Osteocyte (in vitro differentiated cells): ENCODE measurements at places on chromosomes 1 and 21.

GRCh38 chr1:165960136-165960535 is 132.7 kb downstream of the UCK2 start:
- no peak for DNase-seq
- H3K4me1 ChIP-seq, result no peaks in the 10 kb centered on the region
- H3K27ac ChIP-seq, result no peak overlapping the region
- no peak overlapping the region for H3K4me3 ChIP-seq
- H3K36me3 ChIP-seq, result no peaks in the 10 kb centered on the region

DNA sequence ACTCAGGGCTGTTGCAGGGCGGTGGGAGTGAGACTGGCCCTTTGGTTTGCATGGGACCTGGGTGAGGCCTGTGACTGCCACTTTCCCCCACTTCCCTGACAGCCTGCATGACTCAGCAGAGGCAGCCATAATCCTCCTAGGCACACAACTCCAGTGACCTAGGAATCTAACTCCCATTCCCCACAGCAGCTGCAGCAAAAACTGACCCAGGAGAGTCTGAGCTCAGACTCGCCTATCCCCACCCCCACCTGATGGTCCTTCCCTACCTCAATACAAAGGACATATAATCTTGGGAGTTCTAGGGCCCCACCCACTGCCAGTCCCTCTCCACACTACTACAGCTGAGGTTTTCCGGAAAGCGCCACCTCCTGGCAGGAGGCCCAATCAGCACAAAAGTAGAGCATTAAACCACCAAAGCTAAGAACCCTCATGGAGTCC is 26.7 kb downstream of the NDC1 start:
- H3K27ac ChIP-seq, result no peak overlapping the region
- H3K4me1 ChIP-seq, result peaks cover 10% of the 10 kb centered on the region
- DNase-seq, result no peak
- no peak overlapping the region for H3K4me3 ChIP-seq

GRCh38 chr21:38925923-38926322 is 120.2 kb downstream of the ETS2 start:
- H3K4me3 ChIP-seq, result peak overlapping the region; percentile 65
- peak overlapping the region; percentile 93 for H3K27ac ChIP-seq
- no peaks in the 10 kb centered on the region for H3K36me3 ChIP-seq
- H3K27me3 ChIP-seq, result no peaks in the 10 kb centered on the region
- DNase-seq, result no peak

- H3K4me3 ChIP-seq, result no peak overlapping the region
- no peaks in the 10 kb centered on the region for H3K36me3 ChIP-seq
- H3K27ac ChIP-seq, result no peak overlapping the region
- H3K4me1 ChIP-seq, result no peaks in the 10 kb centered on the region
Measured at GRCh38 chr1:239243006-239243405, 143.4 kb upstream of the CHRM3 start.

DNA sequence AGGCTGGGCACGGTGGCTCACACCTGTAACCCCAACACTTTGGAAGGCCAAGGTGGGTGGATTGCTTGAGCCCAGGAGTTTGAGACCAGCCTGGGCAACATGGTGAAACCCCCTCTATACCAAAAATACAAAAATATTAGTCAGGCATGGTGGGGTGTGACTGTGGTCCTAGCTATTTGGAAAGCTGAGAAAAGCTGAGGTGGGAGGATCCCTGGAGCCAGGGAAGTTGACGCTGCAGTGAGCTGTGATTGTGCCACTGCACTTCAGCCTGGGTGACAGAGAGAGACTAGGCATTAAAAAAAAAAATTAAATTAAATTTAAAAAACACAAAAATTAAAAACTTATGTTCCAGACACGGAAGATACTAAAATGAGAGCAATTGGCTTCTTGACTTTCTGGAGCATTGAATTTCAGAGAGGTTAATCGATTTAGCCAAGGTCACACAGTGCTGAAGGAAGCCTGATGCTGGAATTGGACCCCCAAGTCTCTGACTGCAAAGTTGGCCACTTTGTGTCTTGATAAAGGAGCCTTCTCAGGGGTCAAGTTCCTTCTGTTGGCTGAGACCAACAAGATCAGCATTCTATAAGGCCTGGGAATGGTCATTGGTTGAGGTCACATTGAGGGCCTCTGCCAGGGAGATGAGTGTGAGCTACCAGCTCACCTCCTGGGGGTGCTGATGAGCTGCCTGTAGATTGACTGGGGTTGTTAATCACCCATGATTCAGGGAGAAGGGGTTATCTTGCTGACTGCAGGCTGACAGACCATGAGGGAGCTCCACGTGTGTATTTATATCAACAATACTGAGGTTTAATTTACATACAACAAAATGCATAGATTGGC is 54.3 kb downstream of the RPS6KA1 start:
- H3K27ac ChIP-seq, result no peak overlapping the region
- H3K36me3 ChIP-seq, result no peaks in the 10 kb centered on the region
- peaks cover 12% of the 10 kb centered on the region for H3K27me3 ChIP-seq
- no peak overlapping the region for H3K4me3 ChIP-seq
- no peaks in the 10 kb centered on the region for H3K4me1 ChIP-seq
- no peak for DNase-seq

DNA sequence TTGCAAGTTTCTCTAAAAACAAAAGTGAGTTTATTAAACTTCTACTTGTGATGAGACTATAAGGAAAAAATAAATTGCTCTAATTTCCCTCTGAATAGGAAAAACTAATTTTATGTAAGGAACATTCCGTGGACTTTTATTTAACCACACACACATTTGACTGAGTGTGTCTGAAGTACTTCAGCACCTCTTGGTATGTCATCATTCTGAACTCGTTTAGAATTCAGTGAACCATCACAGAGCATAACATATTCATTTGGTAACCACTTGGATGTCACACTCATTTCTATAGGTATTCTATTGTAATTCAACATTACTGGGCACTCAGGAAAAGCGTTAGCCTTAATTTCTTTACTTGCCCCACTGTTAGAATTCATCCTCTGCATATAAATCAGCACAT is 79.1 kb downstream of the RGS21 start:
- no peaks in the 10 kb centered on the region for H3K27me3 ChIP-seq
- DNase-seq, result no peak
- H3K36me3 ChIP-seq, result no peaks in the 10 kb centered on the region
- no peak overlapping the region for H3K27ac ChIP-seq

- H3K4me3 ChIP-seq, result no peak overlapping the region
- no peak for DNase-seq
- H3K27ac ChIP-seq, result no peak overlapping the region
- H3K4me1 ChIP-seq, result peaks cover 6% of the 10 kb centered on the region
- H3K27me3 ChIP-seq, result no peaks in the 10 kb centered on the region
Measured at GRCh38 chr1:178916448-178917174, 45.7 kb upstream of the ANGPTL1 start.

DNA sequence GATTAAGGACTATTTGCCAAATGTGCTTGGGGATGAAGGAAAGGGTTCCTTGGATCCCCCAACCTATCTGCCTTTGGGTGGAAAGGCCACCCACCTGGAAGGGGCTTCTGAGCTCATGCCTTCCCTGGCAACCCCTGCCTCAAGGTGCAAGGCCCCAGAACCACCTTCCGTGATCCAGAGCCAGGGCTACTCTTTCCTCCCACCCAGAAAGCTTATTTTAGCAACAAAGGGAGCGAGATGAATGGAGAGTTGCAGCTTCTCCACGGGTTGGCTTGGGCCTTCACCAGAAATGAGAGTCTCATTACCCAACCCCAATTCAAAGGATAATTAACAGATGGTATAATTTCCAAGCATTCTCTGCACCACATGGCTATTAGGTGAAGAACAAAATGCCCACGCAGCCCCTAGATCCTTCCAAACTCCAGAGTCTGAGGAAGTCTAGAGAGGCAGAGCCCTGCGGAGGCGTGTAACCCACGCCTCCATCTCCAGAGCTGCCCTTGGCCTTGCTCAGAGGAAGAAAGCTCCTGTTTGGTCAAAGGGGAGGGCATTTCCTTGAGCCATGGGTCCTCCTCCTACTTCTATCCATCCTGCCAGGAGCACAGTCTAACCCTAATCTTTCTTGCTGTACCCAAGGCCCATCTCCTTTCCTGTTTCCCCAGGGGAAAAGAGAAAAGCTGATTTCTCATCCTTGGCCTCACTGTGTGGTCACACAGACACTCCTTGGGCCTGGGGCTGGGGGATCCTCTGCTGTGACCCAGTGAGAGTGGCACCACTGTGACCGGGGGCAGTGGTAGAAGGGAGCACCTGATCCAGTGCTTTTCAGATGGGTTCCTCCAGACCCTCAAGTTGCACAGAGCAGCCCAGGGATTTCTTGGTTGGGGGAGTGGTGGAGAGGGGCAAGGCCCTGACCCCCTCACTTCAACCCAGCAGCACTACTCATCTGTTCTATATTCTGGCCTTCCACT is 1.7 kb upstream of the CELSR2 start:
- no peak overlapping the region for H3K4me3 ChIP-seq
- peaks cover 7% of the 10 kb centered on the region for H3K4me1 ChIP-seq
- H3K27me3 ChIP-seq, result no peaks in the 10 kb centered on the region
- DNase-seq, result no peak
- H3K27ac ChIP-seq, result no peak overlapping the region

- H3K27ac ChIP-seq, result no peak overlapping the region
- H3K36me3 ChIP-seq, result no peaks in the 10 kb centered on the region
- no peaks in the 10 kb centered on the region for H3K4me1 ChIP-seq
- H3K4me3 ChIP-seq, result no peak overlapping the region
Measured at GRCh38 chr1:157269656-157270375, 131.6 kb upstream of the ETV3 start.
